ENCODE measurements at places on chromosomes 6 and 20. TPM values are rescaled to one million over a fixed set of nuclear protein-coding genes. Genes with fewer than 3 reads are reported as not detected.

DNA sequence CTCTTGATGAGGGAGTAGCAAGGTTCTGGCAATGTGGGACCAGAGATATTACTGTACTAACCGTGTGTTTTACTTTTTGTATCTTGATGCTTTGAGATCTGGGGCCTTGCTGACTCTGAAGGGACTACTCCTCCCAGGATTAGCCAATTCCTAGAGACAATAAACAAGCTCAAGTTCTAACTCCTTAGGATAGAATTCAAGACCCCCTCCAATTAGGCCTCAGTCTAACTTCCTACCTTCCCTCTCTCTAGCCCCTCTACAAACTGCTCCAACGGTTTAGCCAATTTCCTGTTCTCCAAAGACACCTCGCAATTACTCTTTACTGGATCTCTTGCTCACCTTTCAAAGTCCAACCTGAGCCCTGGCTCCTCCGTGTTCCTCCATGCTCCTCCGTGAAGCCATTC is 158.7 kb upstream of the JARID2 start:
- DNase-seq, result no peak

GRCh38 chr20:25248786-25249172 is 894 bp downstream of the PYGB start:
- DNase-seq, result peak; percentile 63

DNA sequence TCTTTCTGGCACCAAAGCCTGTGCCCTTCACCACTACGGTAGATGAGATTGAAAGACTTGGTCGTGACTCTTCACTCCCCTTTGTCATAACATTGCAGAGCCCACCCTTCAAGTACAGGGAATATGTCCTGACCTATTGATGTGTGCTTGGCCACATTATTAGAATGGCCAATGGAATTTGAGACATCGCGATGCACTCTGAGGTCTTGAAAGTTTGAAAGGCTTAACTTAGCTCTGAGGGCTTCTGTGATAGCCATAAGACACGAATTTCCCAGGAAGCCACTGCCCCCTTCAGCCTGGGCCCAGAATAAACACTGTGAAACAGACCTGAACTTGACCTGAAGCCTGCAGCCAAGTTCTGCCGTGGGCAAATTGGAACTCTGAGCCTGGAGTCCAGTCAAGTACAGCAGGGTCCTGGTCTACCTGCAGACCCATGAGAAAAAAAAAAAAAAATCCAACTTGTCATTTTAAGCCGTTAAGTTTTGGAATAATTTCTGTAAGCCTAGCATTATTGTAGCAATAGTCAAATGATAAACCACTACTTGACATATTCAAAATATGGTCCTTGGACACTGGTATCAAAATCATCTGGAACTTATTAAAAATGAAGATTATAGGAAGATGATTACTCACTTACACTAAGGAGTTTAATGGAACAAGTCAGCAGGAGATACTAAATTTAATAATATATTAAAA is 36.9 kb upstream of the TRAF3IP2 start:
- peak; percentile 84 for DNase-seq

DNA sequence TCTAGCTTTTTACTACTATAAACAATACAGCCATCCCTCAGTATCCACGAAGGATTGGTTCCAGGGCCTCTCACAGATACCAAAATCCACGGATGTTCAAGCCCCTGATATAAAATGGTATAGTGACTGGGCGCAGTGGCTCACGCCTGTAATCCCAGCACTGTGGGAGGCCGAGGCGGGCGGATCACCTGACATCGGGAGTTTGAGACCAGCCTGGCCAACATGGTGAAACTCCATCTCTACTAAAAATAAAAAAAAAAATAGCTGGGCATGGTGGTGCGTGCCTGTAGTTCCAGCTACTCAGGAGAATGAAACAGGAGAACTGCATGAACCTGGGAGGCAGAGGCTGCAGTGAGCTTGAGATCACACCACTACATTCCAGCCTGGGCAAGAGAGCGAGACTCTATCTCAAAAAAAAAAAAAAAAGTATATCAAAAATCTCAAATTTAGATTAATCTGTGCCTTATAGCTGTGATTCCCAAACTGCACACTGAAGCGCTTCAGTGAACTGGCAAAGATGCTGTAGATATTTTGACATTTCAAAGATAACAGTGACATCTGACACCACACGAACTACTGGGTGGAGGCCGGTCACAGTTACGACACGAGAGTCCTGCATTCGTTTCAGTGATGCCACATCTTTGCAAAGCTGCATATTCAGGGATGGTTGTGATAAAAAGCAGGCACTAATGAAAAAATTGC is 38.3 kb downstream of the MRS2 start:
- DNase-seq, result no peak

GRCh38 chr6:26044140-26045064 is 42.8 kb upstream of the HFE start:
- DNase-seq, result peak; percentile 43

DNA sequence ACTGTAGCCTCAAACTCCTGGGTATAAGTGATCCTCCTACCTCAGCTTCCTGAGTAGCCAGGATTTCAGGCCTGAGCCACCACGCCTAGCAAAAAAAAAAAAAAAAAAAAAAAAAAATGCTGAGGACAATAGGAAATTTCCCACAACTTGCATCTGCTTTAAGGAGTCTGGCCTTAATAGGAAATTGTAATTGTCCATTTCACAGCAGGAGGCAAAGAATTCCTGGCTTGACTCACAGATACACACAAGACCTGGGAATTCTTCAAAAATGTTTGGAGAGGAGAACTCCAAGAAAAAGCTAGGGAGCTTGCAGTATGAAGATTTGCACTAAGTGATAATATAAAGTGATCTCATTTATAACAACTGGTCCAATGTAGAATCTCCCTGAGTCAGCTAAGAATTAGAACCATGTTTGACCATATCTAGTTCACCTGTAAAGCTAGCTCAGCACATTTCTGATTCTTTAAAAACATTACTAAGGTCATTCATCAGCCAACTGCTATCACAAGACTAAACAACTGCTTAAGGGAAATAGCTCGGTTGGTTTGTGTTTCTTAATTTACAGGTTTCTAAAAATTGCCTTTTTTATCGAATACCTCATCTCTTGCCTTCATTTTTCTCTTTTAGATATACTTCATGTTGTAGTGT is 80.2 kb upstream of the SLC2A12 start:
- peak; percentile 52 for DNase-seq

- no peak for DNase-seq
Observed at GRCh38 chr6:116218866-116219265, 35.0 kb downstream of the TSPYL4 start.

DNA sequence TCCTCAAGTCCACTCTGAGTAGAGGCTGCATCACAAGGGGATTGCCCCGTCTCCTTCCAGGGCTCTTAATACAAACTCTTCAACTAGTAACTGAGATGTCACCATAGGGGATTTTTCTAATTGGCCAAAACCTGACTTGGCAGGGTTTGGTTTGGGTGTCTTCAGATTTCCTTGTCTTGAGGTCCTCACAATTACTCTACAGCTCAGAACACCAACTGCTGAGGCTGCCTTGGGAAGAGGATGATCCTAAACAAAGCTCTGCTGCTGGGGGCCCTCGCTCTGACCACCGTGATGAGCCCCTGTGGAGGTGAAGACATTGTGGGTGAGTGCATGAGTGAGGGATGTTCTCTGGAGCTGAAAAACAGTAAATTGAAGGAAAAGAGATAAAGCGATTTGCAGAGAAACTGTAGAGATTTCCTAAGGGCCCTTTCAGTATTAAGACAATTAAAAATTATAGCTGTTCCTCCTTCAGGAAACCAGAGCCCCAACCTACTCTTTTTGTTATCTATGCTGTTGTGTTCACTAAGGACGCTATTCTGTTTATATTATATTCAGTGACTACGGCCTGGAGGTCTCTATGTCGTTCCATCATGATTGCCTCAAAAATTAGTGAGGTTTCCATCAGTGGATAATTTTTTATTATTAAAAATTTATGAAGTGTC is at the start of gene HLA-DQA1:
HLA-DQA1 (plus strand) TSS at position 188 of the 662 bp plus-strand sequence; CDS start at position 241, 53 bp downstream.
- no peak for DNase-seq

DNA sequence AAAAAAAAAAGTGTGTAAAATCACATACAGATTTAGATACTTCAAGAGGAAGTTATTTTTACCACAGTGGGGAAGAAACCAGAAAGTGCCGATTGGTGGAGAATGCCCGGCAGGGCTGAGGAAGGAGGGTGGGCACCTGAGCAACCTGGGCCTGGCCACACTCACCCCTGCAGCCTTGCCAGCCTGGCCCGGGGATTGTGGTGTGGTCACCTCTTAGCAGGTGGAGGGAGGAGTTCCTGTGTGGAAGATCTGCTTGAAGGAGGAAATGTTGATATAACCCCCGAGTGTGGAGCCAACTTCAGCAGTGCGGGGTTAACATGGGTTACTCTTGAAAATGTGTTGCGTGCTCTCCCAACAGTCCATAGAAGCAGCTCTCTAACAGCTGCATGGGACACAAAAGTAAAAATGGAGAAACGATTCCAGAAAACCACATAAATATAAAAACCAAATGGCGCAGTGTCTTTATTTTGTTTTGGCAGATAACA is 14.7 kb downstream of the UST start:
- DNase-seq, result no peak

DNA sequence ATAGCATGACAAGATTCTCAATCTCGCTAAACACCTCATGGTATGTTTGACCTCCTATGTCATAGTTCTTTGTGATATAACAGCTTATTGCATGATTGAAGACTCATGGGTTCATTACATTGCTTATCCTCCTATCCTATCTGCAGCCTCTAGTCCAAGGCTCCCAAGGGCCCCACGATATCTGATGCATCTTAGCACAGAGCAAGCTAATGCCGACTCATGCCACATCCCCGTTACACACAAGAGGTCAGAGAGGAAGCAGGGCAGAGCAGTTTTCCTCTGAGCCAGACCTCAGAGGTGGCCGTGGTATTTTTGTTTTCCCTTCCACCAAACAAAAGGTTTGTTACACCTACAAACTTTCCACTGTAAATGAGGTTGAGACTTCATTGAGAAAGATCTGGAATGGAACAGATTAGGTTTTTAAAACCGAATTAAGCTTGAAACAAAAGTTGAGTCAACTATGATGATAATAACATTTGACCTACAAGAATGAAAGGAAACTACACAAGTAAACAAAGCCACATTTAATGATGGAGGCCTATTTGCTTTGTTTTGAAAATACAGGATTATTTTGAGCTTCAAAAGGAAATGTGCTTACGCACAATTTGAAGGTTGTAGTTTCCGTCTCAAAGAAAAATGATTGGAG is 133.9 kb upstream of the MYLIP start:
- no peak for DNase-seq

STXBP5 gene
- total RNA-seq, result 65.2 TPM

GSTA5 gene
- not detected for total RNA-seq

ACSS1 gene
- total RNA-seq, result 2.5 TPM

C6orf58 gene
- not detected for total RNA-seq

Measured in fibroblast of the aortic adventitia (primary cell).